ENCODE measurements at places on chromosomes 5 and 9.
A peak's percentile ranks its signal among the peaks of the same experiment; 100 is the strongest.

DNA sequence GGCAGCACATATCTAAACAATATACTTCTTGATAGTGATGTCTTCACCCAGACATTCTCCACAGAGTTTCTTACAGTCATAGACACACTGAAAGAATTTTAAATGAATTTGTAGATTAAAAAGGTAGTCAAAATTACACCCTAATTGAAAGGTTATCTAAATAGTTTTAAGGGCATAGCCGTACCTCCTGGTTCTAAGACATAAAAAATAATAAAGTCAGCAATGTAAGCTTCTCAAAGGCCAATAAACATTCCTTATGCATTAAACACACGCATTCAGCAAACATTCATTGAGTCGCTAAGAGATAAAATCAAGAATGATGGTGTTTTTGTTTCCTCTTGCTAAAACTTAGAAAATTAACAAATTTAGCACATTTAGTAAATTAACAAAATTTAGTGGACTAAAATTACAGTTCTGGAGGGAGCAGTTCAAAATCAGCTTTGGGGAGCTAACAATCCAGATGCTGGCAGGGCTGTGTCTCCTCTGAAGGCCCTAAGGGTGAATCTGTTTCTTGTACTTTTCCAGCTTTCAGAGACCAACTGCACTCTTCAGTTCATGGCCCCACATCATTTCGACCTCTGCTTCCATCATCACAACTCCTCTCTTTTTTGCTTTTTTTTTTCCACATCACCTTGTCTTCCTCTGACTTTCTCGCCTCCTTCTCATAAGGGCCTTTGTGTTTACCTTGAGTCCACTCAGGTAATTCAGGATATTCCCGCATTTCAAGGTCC, 516.5 kb downstream of the DNAH5 start:
- H3K4me1 ChIP-seq, result no peaks in the 10 kb centered on the region
- no peaks in the 10 kb centered on the region for H3K27me3 ChIP-seq
- H3K36me3 ChIP-seq, result no peaks in the 10 kb centered on the region
- H3K27ac ChIP-seq, result no peak overlapping the region
- no peak for DNase-seq
- no peak overlapping the region for H3K4me3 ChIP-seq

GRCh38 chr9:82499337-82499736, 510.8 kb downstream of the SPATA31D1 start:
- H3K4me1 ChIP-seq, result no peaks in the 10 kb centered on the region
- H3K27me3 ChIP-seq, result no peaks in the 10 kb centered on the region
- H3K27ac ChIP-seq, result no peak overlapping the region
- H3K4me3 ChIP-seq, result no peak overlapping the region

GRCh38 chr9:32294106-32294505, 90.3 kb upstream of the ACO1 start:
- H3K4me3 ChIP-seq, result no peak overlapping the region
- DNase-seq, result no peak
- peaks cover 3% of the 10 kb centered on the region for H3K4me1 ChIP-seq
- no peaks in the 10 kb centered on the region for H3K27me3 ChIP-seq
- H3K27ac ChIP-seq, result no peak overlapping the region

DNA sequence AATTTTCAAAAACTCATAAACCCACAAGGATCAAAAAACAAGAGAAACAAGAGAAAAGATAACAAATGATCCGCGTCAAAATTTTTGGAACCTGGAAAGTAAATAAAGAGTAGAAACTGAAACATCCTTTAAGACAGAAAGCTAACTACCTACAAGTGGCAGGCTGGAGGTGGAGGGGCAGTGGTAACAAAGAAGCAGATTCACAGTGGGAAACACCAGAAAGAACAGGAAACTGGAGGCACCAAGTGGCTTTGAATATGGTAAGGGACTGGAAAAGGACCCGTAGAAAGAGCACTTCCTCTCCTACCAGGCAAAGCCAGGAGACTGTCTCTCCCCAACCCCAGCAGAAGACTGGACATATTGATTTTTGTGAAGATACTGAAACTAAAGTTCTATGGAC, 100.6 kb upstream of the TARS1 start:
- peaks cover 2% of the 10 kb centered on the region for H3K4me1 ChIP-seq
- H3K36me3 ChIP-seq, result no peaks in the 10 kb centered on the region
- no peak for DNase-seq
- H3K27ac ChIP-seq, result no peak overlapping the region

DNA sequence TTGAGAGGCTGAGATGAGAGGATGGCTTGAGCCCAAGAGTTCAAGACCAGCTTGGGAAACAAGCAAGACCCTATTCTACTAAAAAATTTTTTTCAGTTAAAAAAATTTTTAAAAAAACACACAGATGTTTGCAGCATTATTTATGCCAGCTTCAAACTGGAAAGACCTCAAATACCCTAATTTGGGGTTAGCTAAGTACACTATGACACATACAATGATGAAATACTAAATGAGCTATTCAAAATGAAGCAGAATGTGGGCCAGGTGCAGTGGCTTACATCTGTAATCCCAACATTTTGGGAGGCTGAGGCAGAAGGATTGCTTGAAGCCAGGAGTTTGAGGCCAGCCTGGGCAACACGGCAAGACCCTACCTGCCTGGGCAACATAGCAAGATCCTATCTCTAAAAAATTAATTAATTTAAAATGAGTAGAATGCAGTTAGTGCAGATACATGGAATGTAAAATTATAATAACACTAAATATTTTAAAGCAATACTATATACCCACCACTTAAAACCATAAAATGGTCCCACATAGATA, 44.9 kb downstream of the LHFPL2 start:
- no peak overlapping the region for H3K4me3 ChIP-seq
- DNase-seq, result no peak
- no peaks in the 10 kb centered on the region for H3K27me3 ChIP-seq
- no peak overlapping the region for H3K27ac ChIP-seq
- H3K4me1 ChIP-seq, result no peaks in the 10 kb centered on the region
- H3K36me3 ChIP-seq, result no peaks in the 10 kb centered on the region

DNA sequence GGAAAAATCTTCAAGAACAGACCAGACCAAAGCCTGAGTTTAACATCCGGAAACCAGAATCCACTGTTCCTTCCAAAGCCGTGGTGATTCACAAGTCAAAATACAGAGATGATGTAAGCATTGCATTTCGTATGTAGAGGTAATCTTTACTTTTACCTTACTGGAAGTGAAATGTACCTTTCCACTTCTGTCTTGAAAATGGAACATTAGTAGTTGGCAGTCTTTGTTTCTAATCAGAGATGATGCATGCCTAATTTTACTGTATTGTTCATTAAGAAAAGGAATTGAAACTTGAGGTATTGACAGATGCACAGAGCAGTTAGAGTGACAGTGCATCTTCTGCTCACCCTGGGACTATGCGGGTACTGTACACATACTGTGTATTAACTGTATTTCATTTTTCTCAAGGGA, 34.6 kb downstream of the HABP4 start:
- H3K27me3 ChIP-seq, result no peaks in the 10 kb centered on the region
- no peak overlapping the region for H3K4me3 ChIP-seq
- no peaks in the 10 kb centered on the region for H3K4me1 ChIP-seq
- no peak overlapping the region for H3K27ac ChIP-seq

GRCh38 chr5:106784846-106785245, 885.9 kb downstream of the EFNA5 start:
- no peak for DNase-seq
- no peaks in the 10 kb centered on the region for H3K27me3 ChIP-seq
- no peak overlapping the region for H3K4me3 ChIP-seq
- no peak overlapping the region for H3K27ac ChIP-seq

GRCh38 chr5:6454628-6455053, 6.0 kb downstream of the UBE2QL1 start:
- H3K4me3 ChIP-seq, result no peak overlapping the region
- H3K27ac ChIP-seq, result no peak overlapping the region
- H3K36me3 ChIP-seq, result no peaks in the 10 kb centered on the region
- H3K27me3 ChIP-seq, result peaks cover 59% of the 10 kb centered on the region
- DNase-seq, result no peak

- no peaks in the 10 kb centered on the region for H3K36me3 ChIP-seq
- H3K27ac ChIP-seq, result no peak overlapping the region
- no peaks in the 10 kb centered on the region for H3K4me1 ChIP-seq
- H3K4me3 ChIP-seq, result no peak overlapping the region
- no peak for DNase-seq
Observed at GRCh38 chr5:121630402-121630801, 221.3 kb upstream of the FTMT start.

DNA sequence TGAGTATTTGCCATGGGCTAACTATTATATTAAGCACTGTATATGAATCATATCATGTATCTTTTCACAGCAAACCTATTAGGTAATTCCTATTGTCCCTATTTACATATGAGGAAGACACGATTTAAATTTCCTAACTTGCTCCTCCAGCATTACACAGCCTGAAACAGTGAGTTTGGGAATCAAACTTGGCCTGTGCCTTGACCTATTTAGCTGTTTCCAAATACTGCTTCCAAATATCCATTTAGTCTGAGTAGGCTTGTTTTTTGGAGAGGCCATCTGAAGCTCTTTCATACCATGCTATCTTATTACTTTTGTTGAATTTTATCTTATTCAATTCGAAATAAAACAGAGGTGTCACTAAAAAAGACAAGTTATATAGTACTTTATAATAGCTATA, 447.3 kb upstream of the MPDZ start:
- H3K27me3 ChIP-seq, result no peaks in the 10 kb centered on the region
- H3K4me3 ChIP-seq, result no peak overlapping the region
- DNase-seq, result no peak

- H3K4me1 ChIP-seq, result no peaks in the 10 kb centered on the region
- H3K36me3 ChIP-seq, result no peaks in the 10 kb centered on the region
- no peak overlapping the region for H3K4me3 ChIP-seq
- no peak overlapping the region for H3K27ac ChIP-seq
- no peaks in the 10 kb centered on the region for H3K27me3 ChIP-seq
Observed at GRCh38 chr5:956941-957747, 51.5 kb upstream of the NKD2 start.

- no peak overlapping the region for H3K27ac ChIP-seq
- no peaks in the 10 kb centered on the region for H3K27me3 ChIP-seq
- no peaks in the 10 kb centered on the region for H3K4me1 ChIP-seq
- H3K36me3 ChIP-seq, result no peaks in the 10 kb centered on the region
Observed at GRCh38 chr9:78288214-78288892, 8.6 kb upstream of the PSAT1 start.

GRCh38 chr5:134989266-134989830, 21.6 kb downstream of the CATSPER3 start:
- H3K27ac ChIP-seq, result no peak overlapping the region
- no peaks in the 10 kb centered on the region for H3K27me3 ChIP-seq
- H3K4me3 ChIP-seq, result no peak overlapping the region
- H3K36me3 ChIP-seq, result no peaks in the 10 kb centered on the region

- H3K4me3 ChIP-seq, result no peak overlapping the region
- no peaks in the 10 kb centered on the region for H3K27me3 ChIP-seq
- DNase-seq, result no peak
- H3K4me1 ChIP-seq, result no peaks in the 10 kb centered on the region
Observed at GRCh38 chr5:8953016-8953415, 592.9 kb downstream of the SEMA5A start.

- no peaks in the 10 kb centered on the region for H3K36me3 ChIP-seq
- DNase-seq, result no peak
- no peaks in the 10 kb centered on the region for H3K27me3 ChIP-seq
Observed at GRCh38 chr5:154164249-154164581, 26.3 kb upstream of the GALNT10 start.

GRCh38 chr5:109478830-109479229, 69.1 kb upstream of the PJA2 start:
- peaks cover 4% of the 10 kb centered on the region for H3K4me1 ChIP-seq
- no peaks in the 10 kb centered on the region for H3K36me3 ChIP-seq
- H3K4me3 ChIP-seq, result no peak overlapping the region
- no peak for DNase-seq

DNA sequence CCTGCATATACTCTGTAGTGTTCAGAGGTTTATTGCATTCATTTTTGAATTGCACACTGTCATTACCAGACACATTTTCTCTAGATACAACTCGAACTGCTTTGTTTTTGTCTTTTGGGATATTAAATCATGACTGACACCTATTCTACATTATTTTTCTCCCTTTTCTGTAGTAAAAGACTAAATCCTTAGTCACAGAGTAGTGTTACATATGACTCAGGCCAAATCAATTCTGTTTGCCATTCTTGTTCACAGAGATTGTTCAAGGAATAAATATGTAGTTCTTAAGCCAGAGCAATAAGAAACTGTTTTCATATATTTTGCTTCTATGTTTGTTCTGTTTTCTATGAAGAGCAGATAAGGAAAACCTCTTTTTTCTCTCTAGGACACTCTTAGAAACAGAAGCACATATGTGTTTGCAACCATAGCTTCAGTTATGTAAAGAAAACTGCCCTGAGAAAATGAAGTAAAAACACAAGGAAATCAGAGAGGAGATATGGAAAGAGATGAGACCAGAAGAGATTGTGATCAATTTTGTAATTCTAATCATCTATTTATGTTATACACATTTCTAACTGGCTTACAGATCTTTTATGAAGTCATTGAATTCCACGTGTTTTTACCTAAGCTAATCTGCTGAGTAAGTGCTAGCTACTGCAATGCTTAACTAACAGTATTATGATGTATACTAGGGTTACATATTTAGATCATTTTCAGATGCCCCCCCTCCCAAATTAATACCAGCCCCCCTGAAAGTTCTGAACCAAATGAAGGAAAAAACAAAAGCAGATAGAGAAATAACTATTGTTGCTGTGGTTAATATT, 1995.6 kb upstream of the CDH6 start:
- H3K36me3 ChIP-seq, result no peaks in the 10 kb centered on the region
- no peak overlapping the region for H3K27ac ChIP-seq
- H3K27me3 ChIP-seq, result no peaks in the 10 kb centered on the region
- H3K4me3 ChIP-seq, result no peak overlapping the region

- H3K4me3 ChIP-seq, result no peak overlapping the region
- no peaks in the 10 kb centered on the region for H3K4me1 ChIP-seq
- no peak overlapping the region for H3K27ac ChIP-seq
- DNase-seq, result no peak
Observed at GRCh38 chr9:33306037-33306436, 15.7 kb downstream of the NFX1 start.

DNA sequence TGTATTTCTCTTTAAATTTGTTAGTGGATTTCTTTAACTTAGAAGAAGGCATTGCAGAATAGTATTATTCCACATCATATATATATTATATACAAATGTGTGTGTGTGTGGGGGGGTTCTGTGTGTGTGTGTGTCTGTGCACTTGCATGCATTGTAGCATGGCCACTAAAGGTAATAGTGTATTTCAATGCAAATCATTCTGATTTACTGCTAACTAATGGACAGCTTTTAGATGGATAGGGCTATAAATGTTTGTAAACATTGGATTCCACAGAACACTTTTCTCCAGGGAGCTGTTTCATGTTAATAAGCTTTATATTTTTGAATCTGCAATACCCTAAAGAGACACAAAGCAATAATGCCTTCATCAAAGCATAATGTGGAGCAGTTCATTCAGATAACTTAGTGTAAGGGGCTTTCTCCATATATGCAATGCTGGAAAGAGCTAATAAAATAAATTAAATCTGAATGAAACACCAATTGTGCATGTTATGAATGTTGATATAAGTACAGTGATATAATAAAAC, 496.7 kb upstream of the CDH9 start:
- no peaks in the 10 kb centered on the region for H3K4me1 ChIP-seq
- H3K4me3 ChIP-seq, result no peak overlapping the region
- H3K36me3 ChIP-seq, result no peaks in the 10 kb centered on the region
- H3K27ac ChIP-seq, result no peak overlapping the region
- no peak for DNase-seq

GRCh38 chr9:6646293-6646636, 736 bp upstream of the GLDC start:
- no peak overlapping the region for H3K27ac ChIP-seq
- peak overlapping the region; percentile 87 for H3K4me3 ChIP-seq
- peaks cover 5% of the 10 kb centered on the region for H3K4me1 ChIP-seq
- H3K27me3 ChIP-seq, result peaks cover 10% of the 10 kb centered on the region

- no peak for DNase-seq
- no peak overlapping the region for H3K4me3 ChIP-seq
- no peaks in the 10 kb centered on the region for H3K27me3 ChIP-seq
- H3K36me3 ChIP-seq, result no peaks in the 10 kb centered on the region
Observed at GRCh38 chr5:115920171-115920725, 42.0 kb upstream of the LVRN start.
